ENCODE measurements at places on chromosomes 6 and 20.

- H3K27ac ChIP-seq = no peak overlapping the region
- no peak overlapping the region for H3K4me3 ChIP-seq
- H3K4me1 ChIP-seq = peaks cover 44% of the 10 kb centered on the region
These were observed 13.5 kb downstream of the DYNLRB1 start for GRCh38 chr20:34529742-34530141.

- no peaks in the 10 kb centered on the region for H3K27me3 ChIP-seq
- no peaks in the 10 kb centered on the region for H3K36me3 ChIP-seq
- peaks cover 24% of the 10 kb centered on the region for H3K4me1 ChIP-seq
- no peak for DNase-seq
These were observed 208.4 kb downstream of the PREX1 start for GRCh38 chr20:48619126-48620101.

DNA sequence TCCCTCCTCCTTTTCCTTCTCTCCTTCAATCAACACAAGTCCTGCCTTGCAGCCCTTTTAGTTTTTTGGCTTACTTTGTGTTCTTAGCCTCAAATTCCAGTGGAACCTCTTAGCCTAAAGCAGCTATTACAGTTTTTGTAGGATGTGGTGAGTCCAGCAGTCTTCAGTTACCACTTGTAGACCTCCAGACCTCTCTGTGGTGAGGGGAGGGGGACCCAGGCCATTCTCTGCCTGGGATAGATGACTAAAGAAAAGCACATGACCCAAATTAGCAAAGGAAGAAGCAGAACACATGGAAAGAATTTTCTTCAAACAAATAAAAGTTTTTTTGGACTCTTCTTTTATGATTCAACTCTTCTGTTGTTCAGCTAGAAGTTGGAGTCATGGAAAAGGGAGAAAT, 246.5 kb downstream of the HAO1 start:
- H3K4me1 ChIP-seq = no peaks in the 10 kb centered on the region
- H3K4me3 ChIP-seq = no peak overlapping the region
- no peaks in the 10 kb centered on the region for H3K27me3 ChIP-seq
- no peaks in the 10 kb centered on the region for H3K36me3 ChIP-seq
- no peak overlapping the region for H3K27ac ChIP-seq

- H3K27ac ChIP-seq = no peak overlapping the region
- H3K4me1 ChIP-seq = peaks cover 6% of the 10 kb centered on the region
- no peaks in the 10 kb centered on the region for H3K36me3 ChIP-seq
- H3K4me3 ChIP-seq = no peak overlapping the region
These were observed 77.6 kb downstream of the PHACTR2 start for GRCh38 chr6:143755301-143755744.

DNA sequence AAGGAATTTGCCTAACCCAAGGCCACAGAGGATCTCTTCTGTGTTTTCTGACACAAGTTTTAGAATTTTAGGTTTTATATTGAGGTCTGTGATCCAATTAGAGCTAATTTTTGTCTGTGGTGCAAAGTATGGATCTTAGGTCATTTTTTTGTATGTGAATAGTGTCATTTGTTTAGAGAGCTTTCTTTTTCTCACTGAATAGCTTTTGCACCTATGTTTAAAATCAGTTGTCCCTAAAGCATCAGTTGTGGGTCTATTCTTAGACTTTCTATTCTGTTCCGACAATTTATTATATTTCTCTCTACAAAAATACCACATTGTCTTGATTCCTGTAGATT, 341 bp upstream of the MCM9 start:
- H3K36me3 ChIP-seq = no peaks in the 10 kb centered on the region
- peaks cover 16% of the 10 kb centered on the region for H3K4me1 ChIP-seq
- H3K27ac ChIP-seq = peak overlapping the region; percentile 99
- H3K27me3 ChIP-seq = no peaks in the 10 kb centered on the region

GRCh38 chr6:2622671-2623070, 128.1 kb downstream of the MYLK4 start:
- H3K27ac ChIP-seq = no peak overlapping the region
- H3K4me3 ChIP-seq = no peak overlapping the region
- DNase-seq = no peak
- H3K27me3 ChIP-seq = peaks cover 9% of the 10 kb centered on the region

DNA sequence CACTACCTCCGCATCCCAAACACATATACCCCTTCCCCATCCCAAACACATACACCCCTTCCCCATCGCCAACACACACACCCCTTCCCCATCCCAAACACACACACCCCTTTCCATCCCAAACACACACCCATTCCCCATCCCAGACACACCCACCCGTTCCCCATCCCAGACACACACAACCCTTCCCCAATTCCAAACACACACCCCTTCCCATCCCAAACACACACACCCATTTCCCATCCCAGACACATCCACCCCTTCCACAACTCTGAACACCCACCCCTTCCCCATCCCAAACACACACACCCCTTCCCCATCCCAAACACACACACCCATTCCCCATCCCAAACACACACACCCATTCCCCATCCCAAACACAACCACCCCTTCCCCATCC, 314.5 kb downstream of the KIF16B start:
- DNase-seq = no peak
- H3K27me3 ChIP-seq = no peaks in the 10 kb centered on the region
- H3K36me3 ChIP-seq = no peaks in the 10 kb centered on the region
- H3K27ac ChIP-seq = no peak overlapping the region

DNA sequence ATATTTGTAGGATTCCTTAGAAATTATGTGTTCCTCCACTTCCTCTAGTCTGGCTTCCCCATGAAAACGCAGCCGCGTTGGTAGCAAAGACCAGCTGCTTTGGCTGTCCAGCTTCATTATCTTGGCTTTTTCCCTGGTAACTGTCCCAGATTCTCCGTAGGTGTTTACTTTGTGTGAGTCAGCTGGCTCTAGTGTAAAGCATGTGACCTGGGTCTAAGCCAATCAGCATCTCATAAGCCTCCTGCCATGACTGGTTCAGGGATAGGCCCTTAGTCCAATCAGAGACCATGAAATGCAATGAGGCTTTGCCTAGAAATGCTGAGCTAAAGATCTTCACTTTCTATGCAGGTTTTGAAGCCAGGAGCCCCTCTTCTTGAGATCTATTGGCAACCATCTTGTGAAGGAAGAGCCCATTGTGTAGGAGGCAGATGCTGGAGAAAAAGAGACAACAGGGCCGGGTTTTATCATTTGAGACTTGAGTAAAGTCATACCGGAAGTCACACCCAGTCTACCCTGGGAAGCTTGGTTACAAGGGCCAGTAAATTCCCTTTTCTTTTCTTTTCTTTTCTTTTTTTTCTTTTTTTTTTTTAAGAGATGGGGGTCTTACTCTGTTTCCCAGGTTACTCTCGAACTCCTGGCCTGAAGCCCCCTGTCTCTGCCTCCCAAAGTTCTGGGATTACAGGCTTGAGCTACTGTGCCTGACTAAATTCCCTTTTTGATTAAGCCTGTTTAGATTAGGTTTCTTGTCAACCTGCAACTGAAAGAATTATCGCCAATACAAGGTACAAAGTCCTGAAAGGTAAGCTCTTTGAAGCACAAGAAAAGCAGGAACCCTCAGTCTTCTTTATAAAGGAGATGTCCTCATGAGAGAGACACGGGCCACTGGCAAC, 256.5 kb upstream of the RREB1 start:
- H3K4me3 ChIP-seq = no peak overlapping the region
- peak overlapping the region; percentile 30 for H3K27ac ChIP-seq
- no peaks in the 10 kb centered on the region for H3K36me3 ChIP-seq
- no peaks in the 10 kb centered on the region for H3K27me3 ChIP-seq
- DNase-seq = peak; percentile 26
- H3K4me1 ChIP-seq = peaks cover 2% of the 10 kb centered on the region
